ENCODE measurements at places on chromosomes 16 and 17.

- no peak for DNase-seq
Observed at GRCh38 chr16:24149102-24149501, 107.0 kb upstream of the CACNG3 start.

- no peak for DNase-seq
Observed at GRCh38 chr17:17146786-17147406, 59.2 kb downstream of the PLD6 start.

DNA sequence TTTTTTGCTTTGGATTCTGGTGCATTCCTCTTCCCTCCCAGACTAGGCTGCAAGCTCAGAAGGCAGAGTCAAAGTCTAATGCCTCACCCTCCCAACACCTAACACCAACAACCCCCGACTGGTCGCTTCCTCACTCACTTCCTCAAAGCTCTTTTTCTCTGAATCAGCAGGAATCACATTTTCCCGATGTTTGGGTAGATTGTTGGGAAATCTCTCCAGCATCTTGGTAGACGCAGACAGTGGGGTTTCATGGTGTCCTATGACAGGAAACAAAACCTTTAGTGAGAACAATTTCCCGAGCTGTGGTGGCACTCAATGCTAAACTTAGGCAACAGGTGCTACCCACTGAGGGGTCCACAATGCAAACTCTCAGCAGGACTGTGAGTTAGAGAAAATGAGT is 39.9 kb upstream of the ICAM2 start:
- DNase-seq: no peak

DNA sequence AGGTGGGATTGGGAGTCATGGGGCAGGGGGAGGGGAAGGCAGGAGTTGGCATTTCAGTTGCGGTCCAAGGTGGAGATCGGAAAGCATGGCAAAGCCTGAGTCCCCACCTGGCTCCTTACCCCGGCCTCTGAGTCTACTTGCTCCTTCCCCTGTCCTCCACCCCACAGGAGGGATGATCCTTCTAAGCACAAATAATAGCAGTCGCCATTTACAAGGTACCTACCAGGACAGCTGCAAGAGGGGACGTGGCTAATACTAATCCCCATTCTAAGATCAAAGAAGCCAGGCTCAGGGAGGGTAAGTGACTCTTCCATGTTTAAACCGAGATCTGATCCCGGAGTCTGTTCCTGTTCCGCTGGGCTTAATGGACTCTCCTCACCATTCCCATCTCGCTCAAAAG is 396.3 kb downstream of the SLC39A11 start:
- no peak for DNase-seq

GRCh38 chr17:51064061-51064735 is 56.5 kb downstream of the SPAG9 start:
- no peak for DNase-seq

GRCh38 chr17:47993031-47993564 is 22.2 kb downstream of the CDK5RAP3 start:
- no peak for DNase-seq

GRCh38 chr17:56603486-56604238 is 10.2 kb downstream of the NOG start:
- DNase-seq: peak; percentile 1

DNA sequence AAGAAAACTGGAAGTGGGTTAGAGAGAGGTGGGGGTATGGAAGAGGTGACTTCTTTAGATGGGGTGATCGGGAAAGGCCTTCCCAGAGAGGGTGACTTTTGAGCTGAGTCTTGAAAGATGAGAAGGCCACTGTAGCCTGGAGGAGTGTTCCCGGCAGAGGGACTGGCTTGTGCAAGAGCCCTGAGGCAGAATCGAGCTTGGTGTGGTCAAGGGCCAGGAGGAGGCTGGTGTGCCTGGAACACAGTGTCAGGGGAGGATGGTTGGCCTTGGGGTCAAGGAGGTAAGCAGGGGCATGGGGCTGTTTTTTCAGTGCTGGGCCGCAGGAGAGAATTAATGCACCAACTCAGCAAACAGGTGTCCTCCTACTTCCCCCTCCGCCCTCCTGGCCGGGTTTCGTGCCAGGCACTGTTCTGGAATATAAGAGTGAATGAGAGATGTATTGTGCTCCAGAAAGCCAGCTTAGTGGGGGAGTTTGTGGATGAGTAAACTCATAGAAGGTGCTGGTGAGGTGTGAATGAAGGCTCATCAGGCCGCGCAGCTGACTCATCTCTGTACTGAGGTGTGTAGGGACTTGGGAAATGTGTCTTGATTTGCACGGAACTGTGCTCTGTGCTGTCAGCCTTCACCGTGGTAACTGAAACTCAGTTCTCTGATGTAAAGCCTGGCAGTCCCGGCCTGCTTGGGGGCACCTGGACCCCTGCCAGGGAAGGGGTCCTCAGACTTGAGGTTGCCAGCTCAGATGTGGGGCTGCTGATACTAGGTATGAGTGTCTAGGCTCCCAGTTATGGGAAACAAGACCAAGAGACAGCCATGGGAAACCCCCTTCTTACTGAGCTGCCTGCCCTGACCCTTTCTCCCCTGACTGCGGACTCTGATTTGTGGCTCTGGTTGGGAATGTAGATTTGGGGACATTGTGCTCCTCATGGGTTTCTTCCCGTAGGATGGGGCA is 15.3 kb downstream of the KSR1 start:
- peak; percentile 41 for DNase-seq

DNA sequence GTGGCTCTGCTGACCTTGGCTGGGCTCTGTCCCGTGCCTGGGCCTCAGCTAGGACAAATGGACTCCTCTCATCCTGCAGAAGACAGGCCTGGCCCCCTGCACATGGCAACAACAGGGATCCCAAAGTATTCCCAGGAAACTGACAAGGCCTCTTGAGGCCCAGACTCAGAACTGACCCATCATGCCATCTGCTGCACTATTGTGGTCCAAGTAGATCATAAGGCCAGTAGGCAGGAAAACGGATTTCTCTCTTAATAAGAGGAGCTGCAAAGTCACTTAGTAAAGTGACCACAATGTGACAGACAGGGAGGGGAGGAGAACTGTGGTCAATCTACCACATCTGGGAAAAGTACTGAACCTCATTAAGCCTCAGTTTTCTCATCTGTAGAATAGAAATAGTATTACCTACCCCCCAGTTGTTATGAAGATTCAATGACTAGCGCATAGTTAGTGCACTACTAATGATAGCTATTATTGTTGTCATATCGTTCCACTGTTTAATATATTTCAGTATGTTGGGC is 62.1 kb upstream of the TNRC6A start:
- no peak for DNase-seq

DNA sequence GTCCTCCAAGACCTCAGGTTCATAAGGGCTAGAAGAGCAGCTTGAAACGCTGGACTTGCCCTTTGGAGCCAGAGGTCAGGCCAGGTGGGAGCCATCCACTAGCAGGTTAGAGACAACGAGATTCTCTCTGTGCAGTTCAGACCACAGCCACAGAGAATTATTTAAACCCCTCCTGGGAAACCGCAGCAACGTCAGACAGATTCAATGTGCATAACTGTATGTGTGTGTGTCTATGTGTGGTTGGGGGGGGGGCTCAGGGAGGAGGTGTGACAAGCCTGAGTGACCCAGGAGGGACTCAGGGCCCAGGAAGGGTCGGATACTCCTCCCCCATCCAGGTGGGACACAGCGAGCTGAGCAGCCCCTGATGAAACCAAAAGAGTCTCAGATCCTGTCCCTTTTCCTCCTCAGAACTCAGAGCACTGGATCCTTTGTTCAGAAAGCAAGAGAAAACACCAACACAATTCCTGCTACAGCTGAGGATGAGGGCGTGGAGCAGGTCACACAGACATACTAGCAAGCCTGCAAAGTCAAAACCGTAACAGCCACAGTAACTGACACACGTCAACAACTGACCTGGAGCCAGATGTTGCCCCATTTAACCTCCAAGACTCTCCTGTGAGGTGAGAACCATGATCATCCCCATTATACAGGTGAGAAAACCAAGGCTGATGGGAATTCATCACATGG is 66.8 kb downstream of the XYLT1 start:
- no peak for DNase-seq

- no peak for DNase-seq
Observed at GRCh38 chr17:82219083-82219482, 6.4 kb upstream of the CCDC57 start.

DNA sequence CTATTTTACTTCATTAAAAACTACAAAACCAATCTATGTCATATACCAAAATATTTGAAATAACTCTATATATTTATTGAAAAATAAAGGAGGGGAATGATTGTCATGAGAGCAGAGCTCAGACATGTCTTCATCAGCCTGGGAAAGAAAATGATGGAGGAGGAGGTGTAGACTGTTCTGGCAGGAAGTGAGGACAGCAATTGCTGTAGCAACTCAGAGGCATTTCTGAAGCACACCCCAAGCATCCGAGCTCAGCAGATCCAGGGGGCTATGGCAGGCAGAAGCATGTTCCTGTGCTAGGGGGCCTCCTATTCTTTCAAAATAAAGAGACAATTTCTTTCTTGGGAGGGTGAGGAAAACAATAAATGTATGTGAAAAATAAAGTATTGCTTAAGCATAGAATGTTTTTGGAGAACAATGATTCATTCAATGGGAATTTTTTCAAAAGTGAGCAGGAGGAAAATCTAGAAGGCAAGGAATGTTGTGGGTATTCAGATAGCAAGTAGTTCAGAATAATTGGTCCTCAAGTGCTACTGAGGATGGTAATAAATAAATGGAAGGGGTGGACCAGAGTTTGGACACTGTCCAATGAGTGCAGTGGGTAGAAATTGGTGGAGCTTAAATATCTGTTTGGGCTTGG is 383.4 kb downstream of the CDH11 start:
- peak; percentile 66 for DNase-seq

- DNase-seq: no peak
Observed at GRCh38 chr17:18021372-18021771, 17.6 kb downstream of the ATPAF2 start.

DNA sequence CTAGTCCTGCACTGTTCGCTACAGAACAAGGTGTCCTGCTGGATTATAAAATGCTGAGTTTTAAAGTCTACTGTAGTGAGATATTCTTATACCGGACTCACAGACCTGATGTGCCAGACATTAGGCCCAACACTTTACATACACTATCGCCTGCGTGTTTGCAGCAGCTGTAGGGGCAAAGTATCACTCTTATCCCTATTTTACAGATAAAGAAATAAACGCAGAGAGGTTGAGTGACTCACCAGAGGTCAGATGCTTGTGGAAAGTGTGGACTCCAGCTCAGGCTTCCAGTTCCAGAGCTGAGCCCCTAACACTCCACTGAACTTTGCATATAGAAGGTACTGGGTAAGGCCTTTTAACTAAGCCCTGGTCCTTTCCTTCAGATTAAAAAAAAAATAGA is 47.4 kb downstream of the PLXDC1 start:
- DNase-seq: peak; percentile 79

- no peak for DNase-seq
Observed at GRCh38 chr16:17251496-17251895, 219.3 kb downstream of the XYLT1 start.

Measured in IMR-90 (cell line).